Hematopoietic multipotent progenitor cell treated with erythropoietin and hydrocortisone succinate and interleukin-3 and kit ligand, for 17 days (in vitro differentiated cells): ENCODE measurements at places on chromosomes 2 and 18.
A peak's percentile ranks its signal among the peaks of the same experiment; 100 is the strongest.

- no peak for DNase-seq
Measured at GRCh38 chr18:45139478-45139877, 458.8 kb downstream of the SETBP1 start.

DNA sequence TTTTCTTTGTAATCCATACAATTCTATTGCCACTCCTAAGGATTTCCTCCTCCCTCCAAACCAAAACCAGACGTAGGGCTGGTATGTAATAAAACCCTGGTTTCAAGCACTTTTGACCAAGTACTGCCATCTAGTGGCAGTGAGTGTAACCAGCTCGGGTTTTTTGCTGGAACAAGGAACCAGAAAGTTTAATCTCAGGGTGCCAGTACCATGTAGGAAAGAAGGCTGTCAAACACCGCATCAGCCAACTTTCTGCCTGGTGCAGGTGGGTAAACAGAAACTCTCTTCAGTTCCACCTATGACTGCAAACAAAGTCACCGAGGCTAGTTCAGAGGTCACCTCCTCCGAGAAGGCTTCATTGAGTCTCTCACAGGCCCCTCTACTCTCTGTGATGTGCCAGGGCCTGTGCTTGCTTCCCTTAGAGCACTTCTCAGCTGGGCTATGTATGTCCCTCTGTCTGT is 10.2 kb upstream of the THNSL2 start:
- peak; percentile 76 for DNase-seq

DNA sequence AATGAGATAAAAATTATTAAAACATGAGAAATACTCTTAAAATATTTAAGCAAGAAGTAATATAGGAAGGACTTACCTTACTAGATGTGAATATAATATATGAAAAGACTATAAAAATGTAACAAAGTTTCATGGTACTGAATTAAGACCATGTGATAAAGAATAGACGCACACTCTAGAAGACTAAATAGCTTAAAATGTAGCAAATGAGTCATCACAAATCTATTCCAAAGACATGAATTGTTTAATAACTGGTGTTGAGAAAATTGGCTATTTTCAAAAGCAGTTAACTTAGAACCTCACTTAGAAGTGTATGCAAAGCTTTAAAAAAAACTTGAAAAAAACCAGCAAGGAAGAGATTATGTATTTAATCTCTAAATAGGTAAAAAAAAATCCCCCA is 64.1 kb downstream of the POLE4 start:
- no peak for DNase-seq

- no peak for DNase-seq
Measured at GRCh38 chr2:229489016-229489415, 217.9 kb upstream of the PID1 start.

- no peak for DNase-seq
Measured at GRCh38 chr18:50880119-50880465, 1.2 kb downstream of the ME2 start.

DNA sequence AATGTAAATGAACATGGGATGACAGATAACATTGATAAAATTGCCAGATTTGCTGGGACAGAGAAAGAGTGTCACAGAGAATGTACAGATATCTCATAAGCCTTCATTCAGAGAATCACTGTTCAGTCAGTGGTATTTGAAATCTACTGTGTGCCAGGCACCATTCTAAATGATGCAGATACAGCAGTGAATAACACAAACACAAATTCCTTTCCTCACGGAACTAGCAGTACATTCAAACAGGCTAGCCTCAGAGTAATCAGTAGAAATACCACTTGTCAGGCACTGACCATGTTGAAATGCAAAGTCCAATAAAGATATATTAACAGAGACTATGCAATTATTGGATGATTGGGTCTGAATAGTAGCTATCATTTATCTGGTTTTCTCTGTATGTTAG is 211.0 kb downstream of the RDH14 start:
- DNase-seq: no peak
